ENCODE measurements at places on chromosomes 16 and 17.

DNA sequence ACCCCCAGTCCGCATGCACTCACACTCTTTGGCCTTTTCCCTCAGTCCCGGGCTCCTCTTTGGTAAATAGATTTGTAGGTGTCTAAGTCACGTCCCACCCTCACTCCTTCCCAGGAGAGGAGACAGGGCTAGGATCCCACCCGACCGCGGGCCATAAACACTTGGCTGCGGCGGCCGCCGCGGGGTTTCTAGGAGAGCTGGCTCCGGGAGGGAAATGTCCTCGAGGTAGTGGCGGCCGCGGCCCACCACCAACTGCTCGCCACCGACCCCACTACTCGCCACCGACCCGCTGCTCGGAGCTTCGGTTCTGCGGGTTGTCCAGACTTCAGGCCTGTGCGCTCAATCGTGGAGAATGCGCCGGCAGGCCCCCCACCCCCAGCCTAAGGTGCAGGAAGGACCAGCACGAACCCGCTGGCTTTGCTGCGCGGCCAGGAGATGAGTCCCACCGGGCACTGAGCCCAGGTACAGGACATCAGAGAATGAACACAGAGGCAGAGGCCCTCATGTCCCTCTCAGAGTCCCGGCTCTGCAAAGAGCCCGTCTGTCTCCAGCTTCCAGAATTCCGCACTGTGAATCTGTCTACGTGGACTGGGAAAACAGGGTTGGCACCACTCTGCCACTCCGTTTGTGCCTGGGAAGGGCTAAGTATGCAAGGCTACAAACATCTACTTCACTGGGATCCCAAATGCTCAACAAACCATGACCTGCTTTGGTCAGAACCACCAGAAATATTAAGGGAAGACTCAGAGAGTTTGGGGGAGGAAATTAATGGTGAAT lies 2.5 kb downstream of the PRAC2 start:
- DNase-seq = no peak

- no peak for DNase-seq
These were observed 69.4 kb downstream of the NTN1 start for GRCh38 chr17:9090641-9091096.

DNA sequence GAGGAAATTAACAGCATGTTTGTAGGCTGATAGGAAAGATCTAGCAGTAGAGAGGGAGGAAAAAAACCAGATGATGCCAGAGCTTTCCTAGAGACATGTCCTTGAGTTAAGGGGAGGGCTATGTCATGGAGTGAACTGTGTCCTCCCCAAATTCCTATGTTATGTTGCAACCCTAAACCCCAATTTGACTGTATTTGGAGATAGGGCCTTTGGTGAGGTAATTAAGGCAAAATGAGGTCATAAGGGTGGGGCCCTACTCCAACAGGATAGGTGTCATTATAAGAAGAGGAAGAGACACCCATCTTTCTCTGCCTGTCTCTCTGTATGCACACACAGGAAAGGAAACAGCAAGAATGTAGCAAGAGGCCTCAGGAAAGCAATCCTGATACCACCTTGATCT lies 195.3 kb upstream of the AXIN2 start:
- no peak for DNase-seq

DNA sequence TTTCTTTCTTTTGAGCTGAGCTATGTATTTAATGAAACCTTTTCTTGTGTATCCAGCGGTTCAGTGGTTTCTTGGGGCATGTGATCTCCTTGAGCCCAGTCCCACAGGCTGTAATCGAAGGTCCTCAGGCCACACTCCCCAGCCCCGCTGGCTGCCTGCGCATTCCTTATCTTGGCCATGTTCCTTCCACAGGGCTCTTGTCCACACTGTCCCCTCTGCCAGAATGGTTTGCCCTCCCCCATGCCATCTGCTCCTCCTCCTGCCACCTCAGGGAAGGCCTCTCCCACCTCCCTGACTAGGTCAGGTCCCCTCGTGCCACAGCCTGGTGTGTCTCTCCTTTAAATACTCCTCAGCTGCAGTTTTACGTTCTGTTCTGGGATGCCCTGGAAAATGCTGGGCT lies 12.1 kb upstream of the NLRC5 start:
- no peak for DNase-seq

- no peak for DNase-seq
These were observed 15.1 kb downstream of the CDH8 start for GRCh38 chr16:62021161-62021581.

- no peak for DNase-seq
These were observed 43.0 kb upstream of the ZNF750 start for GRCh38 chr17:82882715-82883418.

DNA sequence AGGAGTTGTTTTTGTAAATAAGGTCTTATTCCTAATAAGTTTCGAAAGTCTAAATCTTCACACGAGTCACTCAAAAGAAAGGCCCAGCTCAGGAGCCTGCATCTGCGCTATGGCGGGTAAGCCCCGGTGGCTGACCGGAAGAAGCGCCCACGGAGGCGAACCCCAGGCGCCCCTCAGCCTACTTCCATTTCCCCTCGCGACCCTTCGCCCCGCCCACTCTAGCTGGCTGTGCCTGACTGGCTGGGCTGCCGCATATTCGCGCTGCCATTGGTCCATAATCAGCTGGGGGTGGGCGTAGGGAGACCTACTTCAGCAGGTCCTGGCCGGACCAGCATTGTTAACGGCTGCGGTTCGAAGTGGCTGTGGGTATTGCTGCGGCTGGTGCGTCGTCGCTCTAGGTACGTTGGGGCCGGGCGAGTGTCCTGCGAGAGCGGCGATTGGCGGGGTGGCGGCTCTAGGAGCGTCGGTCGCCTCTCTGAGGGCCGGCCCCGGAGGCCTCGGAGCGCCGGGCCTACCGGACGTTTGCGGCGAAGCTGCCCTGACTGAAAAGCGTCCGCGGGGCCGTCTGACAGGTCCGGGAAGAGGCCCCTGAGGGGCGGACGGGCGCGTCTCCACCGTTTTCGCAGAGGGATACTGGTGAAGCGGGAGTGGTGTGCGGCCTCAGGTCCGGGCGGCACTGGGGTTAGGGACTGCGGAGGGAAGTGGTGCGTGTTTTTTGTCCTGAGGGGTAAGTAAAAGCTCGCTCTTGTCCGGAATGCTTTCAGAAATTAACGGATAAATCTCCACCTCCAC lies at the start of gene ATF7IP2:
Gene ATF7IP2 (plus strand): TSS at position 337 of the 792 bp plus-strand sequence. CDS start 44,560 bp downstream, outside the sequence.
- DNase-seq = peak; percentile 94

DNA sequence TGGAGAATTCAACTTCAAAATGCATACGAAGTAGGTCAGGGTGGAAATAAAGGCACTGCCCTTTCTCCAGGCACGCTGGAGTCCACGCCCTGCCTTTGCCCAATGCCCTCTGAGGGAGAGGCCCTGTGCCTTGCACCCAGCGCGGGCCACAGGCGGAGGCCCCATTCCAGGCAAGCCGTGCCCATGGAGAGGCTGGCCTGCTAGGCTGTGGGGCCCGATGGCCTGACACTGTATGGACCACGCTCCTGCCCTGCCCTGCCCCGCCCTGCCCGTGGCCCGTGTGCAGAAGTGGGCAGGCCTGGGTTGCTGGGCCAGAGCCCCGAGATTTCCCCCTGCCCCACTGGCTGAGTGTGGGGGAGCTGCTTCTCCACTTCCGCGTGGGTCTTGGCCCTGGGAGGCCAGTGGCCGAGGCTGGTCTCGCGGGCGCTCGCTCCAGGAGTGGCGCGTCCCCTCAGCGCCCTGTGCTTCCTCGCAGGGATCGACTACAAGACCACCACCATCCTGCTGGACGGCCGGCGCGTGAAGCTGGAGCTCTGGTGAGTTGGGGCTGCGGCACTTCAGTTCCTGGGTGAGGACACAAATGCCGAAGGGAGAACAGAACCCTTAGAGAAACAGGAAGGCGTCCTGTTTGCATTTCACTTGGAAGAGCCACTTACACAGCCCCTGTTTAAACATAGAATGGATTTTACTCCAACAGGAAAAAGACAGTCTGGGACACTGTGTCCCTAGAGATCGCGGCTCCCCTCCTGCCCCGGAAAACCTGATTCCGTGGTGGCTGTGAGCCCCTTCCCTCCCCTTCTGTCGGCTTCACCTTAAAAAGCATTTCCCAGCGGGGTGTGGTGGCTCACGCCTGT lies 13.8 kb upstream of the WFIKKN1 start:
- no peak for DNase-seq

Data from HuH-7 (cell line).